SK-N-DZ (cell line): ENCODE measurements at places on chromosomes 1 and 21.

- no peak for DNase-seq
Observed at GRCh38 chr1:192522673-192523072, 52.9 kb upstream of the RGS1 start.

DNA sequence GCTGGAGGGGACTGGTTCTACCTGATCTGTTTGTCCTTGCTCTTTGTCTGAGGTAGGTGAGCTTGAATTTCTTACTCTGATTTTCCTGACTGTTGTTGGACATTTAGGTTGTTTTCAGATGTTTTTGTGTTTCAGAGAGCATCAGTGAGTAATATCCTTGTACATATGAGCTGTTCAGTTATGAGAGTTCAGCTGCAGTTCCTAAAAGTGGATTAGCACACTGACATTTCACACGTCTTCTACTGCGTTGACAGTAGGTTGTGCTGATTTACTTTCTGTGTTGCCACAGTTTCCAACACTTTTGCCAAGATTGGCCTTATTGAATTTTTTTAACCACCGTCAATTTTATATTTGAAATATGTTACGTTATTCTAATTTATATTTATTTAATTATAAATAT, 27.7 kb downstream of the CXADR start:
- no peak for DNase-seq

GRCh38 chr1:157497987-157498735, 54.2 kb downstream of the FCRL5 start:
- DNase-seq, result no peak

GRCh38 chr1:180267211-180267561, 37.1 kb downstream of the LHX4 start:
- no peak for DNase-seq

DNA sequence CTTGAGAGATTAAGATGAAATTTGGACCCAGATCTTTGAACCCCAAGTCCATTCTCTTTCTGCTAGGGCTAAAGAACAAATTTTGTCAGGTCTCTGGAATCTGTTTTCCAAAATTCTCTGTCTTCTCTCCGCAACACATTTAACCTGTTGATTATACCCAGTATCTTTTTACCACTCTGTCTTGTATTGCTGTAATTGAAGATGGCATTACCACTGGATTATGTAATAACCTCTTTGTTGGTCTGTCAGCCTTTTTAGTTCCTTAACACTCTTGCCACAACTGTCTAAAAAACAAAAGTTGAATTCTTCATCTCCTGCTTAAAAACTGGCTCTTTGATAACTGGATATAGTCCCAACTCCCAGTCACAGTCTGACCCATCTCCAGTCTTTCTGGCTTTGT, 3.0 kb downstream of the SRP9 start:
- no peak for DNase-seq

DNA sequence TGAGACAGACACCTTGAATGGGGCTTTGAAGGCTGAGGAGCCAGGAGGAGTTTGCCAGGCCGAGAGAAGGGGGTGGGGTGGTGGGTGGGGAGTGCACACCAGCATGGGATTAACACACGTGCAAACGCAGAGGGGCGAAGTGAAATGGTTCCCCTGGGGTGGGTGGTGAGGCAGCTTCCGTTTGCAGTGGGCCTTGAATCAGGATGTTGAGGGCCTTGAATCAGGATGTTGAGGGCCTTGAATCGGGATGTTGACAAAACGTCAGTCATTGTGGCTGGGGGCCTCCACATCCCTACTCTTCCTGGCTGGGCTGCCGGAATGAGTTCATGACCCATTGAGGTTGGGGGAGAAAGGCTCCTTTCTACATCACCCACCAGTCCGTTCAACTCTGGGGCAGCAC, 16.6 kb downstream of the LDLRAP1 start:
- DNase-seq, result no peak

DNA sequence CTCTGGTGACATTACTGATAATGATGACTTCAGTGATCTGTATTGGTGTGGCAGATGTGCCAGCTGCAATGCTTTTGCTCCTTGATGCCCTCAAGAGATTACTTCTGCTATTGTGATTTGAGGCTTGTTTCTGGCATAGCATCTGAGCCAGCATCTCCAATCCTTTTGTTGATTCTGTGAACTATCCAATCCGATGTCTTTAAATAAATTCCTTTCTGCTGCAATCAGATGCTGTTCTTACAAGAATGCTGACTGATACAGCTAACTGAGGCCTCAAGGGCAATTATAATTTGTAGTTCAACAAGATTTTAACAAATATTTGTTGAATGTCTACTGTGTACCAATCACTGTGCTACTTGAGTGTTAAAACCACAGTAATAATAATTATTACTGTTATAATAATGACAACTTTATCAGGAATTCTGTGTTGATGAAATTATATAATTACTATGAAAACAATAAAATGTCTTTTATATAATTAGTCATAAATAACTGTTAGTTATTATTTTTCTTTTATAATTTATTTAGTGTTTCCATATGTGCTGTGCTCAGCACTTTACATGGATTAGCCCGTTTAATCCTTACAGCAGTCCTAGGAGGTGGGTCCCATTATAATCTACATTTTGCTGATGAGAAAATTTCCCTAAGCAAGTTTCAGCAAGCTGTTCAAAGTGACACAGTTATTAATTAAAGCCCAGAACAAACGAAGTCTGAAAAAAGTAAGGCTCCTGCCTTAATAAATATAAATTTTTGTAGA, 308.2 kb downstream of the BRINP3 start:
- DNase-seq, result no peak

- DNase-seq, result no peak
Observed at GRCh38 chr1:240646571-240647240, 34.8 kb upstream of the GREM2 start.

GRCh38 chr1:206939131-206939530, 7.1 kb downstream of the PIGR start:
- DNase-seq, result no peak

- no peak for DNase-seq
Observed at GRCh38 chr21:21688889-21689288, 690.7 kb downstream of the NCAM2 start.

- DNase-seq, result no peak
Observed at GRCh38 chr1:51482881-51483280, 36.2 kb downstream of the EPS15 start.

DNA sequence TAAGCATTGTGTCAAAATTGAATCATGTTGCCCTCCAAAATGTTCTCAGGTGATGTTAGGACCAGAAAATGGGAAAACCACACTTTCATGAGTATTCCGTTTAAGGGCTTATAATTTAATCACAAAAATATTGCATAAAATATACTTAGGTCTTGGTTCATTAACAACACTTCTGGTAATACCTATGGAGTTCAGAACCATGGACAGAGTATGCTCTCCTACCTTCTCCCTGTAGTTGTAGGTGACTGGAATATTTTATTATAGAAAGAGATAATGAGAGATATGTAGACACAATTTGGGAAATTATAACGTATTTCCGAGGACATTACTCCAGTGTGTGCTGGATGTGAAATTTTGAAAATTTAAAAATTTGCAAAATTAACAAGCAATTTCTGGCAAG, 232.5 kb downstream of the NCAM2 start:
- DNase-seq, result no peak

DNA sequence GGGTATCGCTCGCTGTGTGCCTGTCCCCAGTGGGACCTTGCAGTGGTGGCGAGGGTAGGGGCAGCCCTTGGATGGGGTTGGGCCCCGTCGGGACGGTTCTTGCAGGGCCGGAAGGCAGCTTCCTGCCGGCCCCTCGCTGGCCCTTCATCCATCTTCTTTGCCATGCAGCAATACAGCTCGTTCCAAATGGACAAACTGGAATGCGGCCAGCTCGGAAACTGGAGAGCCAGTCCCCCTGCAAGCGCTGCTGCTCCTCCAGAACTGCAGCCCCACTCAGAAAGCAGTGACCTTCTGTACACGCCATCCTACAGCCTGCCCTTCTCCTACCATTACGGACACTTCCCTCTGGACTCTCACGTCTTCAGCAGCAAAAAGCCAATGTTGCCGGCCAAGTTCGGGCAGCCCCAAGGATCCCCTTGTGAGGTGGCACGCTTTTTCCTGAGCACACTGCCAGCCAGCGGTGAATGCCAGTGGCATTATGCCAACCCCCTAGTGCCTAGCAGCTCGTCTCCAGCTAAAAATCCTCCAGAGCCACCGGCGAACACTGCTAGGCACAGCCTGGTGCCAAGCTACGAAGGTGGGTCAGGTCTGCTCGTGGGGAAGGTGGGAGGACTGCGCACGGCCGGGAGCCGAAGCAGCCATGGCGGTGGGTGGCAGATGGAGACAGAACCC, 45.8 kb downstream of the SIM2 start:
- DNase-seq, result no peak

GRCh38 chr21:39132248-39132647, 51.0 kb downstream of the PSMG1 start:
- DNase-seq, result no peak

DNA sequence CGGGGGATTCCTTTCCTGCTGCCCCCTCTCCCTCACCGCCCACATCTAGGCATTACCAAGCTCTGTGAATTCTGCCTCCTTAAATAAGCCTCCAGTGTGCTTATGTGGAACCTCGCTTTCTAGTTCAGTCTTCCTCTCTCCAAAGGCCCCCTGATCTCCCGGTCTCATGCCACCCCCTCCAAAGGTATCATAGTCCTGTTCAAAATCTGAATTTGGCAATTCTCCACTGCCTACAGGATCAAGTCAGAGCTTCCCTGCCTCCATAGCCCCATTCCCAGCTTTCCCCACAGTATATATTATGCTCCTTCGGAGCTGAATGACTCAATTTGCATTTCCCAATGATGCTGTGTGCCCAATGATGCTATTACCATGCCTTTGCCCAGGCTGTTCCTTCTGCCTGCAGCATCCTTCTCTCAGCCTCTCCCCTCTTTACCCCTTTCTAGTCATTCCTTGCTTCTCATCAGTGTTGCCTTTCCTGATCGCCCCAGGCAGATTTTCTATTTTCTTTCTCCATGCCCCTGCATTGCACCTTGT, 1.7 kb downstream of the AZIN2 start:
- DNase-seq, result no peak

- no peak for DNase-seq
Observed at GRCh38 chr1:176938375-176938774, 226.1 kb downstream of the ASTN1 start.

- DNase-seq, result no peak
Observed at GRCh38 chr21:45974073-45975019, 7.2 kb upstream of the COL6A1 start.

DNA sequence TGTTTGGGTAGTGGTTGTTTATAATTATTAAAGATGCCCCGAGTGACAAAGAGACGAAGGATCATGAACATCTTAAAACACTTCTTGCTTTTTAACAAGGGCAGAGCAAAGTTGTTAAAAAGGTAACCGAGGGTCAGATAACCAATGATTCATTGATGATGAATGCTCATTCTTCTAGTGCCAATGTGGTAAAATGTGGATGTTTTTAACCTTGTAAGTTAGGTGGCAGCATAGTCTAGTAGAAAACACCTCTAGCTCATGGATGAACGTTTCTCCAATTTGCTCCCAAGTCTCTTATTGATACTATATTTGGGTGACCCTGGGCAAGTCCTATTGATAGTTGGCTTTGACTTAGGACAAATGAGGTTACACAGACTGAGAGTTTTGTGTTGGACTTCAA, 167.9 kb downstream of the KIF26B start:
- no peak for DNase-seq

- DNase-seq, result no peak
Observed at GRCh38 chr21:16550118-16550517, 820.3 kb downstream of the USP25 start.

DNA sequence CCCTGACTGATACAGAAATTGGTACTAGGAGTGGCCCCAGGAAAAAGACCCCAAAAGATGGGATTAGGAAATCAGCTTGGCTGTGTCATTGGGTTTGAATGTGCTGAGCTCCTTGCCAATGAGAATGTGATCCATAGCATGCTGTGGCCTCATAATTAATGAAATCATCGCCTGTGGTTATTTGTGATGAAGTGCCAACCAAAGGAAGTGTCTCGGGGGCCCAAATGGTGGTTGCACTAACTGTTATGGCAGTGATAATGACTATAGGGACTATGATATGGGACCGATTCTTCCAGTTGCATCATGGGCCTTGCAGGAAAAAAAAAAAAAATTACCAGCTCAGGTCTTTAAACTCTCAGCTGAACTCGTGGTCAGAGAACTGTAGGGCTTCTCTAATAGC, 15.4 kb upstream of the ZDHHC18 start:
- DNase-seq, result no peak

DNA sequence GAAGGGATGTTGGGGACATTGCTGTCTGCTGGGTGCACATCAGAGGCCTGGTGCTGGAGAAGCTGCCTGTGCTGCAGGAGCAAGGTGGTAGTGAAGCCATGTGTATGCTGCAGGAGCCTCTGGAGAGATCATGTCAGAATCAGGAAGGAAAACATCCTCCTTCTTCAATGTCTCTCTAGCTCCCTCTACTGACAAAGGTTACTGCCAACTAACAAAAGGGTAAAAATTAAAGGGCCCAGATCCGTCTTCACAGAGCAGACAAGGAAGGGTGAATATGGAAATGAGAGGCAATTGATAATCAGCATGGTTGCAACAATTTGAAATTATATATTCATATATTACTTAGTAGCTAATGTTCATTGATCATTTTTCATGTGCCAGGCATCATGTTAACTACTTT, 32.2 kb downstream of the FAM177B start:
- DNase-seq, result no peak

DNA sequence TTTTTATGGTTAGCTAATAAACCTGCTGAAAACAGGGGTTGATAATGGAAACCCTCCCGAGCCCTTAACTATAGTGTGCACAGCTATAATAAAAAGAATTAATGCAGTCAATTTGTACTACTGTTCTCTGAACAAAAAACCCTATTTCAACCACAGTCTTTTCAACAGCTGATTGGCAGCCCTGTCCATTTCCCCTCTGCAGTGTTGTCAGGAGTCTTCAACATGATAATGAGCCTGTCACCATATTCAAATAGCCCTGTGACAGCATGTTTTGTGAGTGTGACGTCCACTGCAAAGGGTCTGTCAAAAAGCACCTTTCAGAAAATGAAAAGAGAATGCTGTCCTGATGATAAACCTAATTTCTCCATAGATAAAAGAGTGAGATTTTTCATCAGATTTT, 92.7 kb downstream of the ESRRG start:
- DNase-seq, result no peak

GRCh38 chr1:70685300-70686286, 274.5 kb downstream of the CTH start:
- DNase-seq, result peak; percentile 60
